ENCODE measurements at places on chromosomes 7 and 10.

- DNase-seq: no peak
Measured at GRCh38 chr10:128972036-128972405, 495.0 kb upstream of the MGMT start.

DNA sequence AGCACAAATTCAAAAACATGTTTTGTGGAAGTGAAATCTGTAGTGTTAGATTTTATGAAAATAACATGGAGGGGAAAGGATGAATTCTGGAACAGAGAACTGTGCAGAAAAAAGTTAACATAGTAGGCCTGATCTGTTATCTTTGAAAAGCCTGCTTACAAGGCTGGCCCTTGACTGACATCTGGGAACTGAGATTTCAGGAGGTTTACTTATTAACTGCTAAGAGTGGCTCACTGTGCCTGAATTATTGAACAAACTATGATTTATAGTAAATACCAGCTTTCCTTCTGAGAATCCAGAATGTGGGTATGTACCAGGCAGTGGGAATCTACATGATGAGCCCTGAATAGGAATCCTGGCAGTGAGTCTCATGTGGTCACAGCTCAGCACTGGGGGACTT is 30.5 kb downstream of the NSUN6 start:
- DNase-seq: no peak

DNA sequence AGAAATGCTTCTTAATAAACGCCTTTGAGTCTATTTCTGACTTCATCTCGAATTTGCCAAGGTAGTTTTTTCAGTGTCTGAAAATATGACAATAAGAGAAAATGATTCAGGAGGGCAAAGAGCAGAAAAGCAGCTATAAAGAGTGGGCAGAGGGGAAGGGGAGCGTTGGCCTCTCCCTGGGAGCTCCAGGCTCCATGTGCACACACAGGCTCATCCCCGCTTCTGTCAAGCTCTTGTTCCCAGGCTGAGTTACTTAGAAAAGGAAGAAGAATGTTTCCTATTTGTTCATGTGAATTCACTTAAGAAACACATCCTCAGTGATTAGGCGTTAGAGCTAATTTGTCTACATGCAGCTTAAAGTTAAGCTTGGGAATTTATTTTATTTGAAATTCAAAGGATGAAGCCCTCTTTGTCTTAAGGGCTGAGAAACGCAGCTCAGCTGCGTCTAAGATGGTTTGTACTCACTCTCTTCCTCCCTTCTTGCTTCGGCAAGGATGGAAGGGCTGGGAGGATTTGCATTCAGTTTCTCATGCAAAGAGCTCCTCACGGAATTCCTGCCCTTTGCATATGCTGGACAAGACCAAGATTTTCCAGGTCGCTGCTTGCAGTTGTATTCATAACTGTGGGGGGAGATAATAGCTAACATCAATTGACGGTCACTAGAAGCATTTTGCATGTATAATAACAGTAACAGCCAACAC is 29.0 kb upstream of the ATXN7L1 start:
- no peak for DNase-seq

DNA sequence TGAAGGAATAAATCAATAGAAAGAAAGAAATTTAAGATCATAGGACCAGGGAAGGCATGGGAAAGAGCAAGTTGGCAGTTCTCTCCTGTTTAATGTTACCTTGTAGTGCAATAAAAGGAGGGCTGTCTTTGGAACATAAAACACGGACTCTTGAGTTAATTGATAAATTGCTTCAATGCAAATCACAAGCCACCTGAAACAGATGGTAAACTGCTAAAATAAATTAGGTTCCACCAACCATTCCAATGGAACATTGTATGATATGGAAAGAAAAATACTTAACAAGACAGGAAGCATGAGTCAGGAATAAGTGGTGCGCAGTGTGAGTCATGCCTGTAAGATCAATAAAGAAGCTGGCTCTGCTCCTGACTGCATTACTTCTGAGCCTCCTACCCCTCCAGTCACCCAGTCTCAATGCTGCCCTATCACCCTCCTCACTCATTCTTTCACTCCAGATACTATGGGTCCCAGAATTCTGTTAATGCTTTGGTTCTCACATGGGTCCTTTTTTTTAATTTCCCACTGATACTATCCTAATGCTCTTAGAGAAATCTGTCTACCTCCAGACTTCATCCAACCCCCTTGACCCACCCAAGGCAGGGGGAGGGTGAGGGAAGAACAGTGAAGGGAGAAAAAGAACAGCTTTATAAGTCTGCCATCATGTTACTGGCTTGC is 78.9 kb downstream of the LRRC17 start:
- no peak for DNase-seq

DNA sequence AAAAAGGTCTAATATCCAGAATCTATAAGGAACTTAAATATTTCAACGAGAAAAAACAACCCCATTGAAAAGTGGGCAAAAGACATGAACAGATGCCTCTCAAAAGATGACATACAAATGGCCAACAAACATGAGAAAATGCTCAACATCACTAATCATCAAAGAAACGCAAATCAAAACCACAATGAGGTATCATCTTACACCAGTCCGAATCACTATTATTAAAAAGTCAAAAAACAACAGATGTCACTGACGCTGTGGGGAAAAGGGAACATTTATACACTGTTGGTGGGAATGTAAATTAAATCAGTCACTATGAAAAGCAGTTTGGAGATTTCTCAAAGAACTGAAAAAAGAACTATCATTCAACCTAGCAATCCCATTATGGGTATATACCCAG is 6.0 kb downstream of the VWDE start:
- DNase-seq: no peak

GRCh38 chr7:149804106-149804505 is 30.7 kb upstream of the ZNF467 start:
- no peak for DNase-seq

DNA sequence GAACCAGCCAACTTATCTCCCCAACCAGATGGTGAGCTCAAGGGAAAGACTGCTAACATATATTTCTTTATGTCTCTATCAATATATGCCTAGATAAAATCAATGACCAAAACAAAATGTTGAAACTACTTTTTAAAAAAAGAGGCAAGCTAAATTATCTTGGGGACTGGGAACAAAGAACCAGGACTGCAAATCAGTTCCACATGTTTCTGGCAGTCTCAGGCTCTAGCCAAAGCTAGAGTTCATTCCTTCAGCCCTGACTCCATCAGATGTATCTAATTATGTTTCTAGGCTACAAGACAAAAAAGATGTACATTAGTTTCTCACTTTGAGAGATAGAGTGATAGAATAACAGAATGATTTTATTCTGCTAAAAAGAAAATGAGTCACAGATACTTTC is 1290.3 kb upstream of the SORCS1 start:
- DNase-seq: no peak

DNA sequence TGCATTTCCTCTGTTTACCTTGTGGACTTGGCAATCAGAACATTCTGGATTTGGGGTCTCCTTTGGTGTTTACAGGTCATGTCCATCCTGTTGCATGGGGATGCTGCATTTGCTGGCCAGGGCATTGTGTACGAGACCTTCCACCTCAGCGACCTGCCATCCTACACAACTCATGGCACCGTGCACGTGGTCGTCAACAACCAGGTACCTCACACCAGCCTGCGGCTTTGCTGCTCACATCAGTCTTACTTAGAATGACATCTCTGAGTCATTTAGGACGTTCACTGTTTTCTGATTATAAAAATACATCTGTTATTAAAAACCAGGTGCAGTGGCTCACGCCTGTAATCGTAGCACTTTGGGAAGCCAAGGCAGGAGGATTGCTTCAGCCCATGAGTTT is 67.0 kb upstream of the ZMIZ2 start:
- DNase-seq: no peak

DNA sequence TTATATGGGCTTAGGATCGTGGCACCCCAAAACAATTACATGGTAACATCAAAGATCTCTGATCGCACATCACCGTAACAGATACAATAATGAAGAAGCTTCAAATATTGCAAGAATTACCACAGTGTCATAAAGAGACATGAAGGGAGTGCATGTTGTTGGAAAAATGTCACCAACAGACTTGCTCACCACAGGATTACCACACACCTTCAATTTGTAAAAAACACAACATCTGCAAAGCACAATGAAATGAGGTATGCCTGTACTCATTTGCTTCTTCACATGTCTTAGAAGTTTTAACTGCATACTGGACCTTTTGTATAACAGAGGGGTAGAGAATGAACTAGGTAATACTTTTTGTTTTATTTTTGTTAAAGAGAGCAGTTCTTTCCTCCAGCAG is 96.6 kb downstream of the TPST1 start:
- DNase-seq: no peak

DNA sequence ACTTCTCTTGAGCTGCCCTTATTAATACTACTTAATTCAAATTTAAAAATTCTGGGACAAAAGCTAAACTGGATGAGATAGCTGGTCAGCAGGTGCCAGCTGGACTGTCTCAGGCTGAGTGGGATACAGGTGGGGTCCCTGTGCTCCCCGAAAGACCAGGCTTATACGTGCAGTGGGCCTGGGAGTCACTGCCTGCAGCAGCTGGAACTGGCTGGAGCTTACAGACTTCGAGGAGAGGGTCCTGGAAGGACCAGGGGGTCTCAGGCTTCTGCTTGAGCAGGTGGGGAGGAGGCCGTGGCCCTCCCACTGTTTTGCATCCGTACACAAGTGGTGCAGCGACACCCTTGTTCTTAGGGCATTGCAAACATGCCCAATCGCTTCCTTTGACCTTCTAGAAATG is 203.7 kb downstream of the GLRX3 start:
- no peak for DNase-seq

- DNase-seq: no peak
Measured at GRCh38 chr7:94145602-94146001, 141.4 kb upstream of the BET1 start.

- no peak for DNase-seq
Measured at GRCh38 chr10:67033878-67034277, 108.0 kb downstream of the LRRTM3 start.

GRCh38 chr10:88934900-88935672 is 17.5 kb downstream of the ACTA2 start:
- DNase-seq: peak; percentile 87

DNA sequence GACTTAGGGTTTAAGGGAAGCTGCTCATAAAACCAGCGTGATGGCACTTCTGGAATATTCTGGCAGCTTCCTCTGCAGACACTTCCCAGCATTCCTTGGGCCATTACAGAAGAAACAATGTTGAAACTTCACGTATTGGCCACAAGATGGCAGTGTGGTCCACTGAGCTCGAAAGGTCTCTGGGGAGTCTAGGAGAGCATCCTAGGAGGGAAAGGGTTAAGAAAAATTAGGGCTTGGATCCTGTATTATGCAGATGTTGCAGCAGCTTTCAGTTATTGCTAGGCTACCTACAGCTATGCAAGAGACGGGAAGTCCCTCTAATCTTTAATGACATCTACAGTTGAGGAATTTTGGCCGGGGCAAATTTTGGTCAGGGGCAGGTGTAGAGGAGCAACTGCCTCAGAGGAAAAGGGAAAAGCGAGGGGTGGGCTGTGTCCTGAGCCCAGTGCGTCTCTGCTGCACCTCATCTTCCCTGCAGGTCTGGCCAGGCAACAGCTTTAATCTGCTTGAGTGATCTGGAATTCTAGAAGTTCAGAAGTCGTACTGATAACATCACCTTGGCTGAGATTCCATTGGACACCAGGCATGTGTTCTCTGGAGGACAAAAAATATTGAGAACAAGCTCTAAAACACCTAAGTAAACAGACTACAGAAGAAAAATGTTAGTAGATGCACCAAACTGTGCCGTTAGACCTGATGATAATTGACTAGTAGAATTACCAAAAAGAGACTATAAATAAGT is 220.8 kb upstream of the PRSS58 start:
- DNase-seq: peak; percentile 53

DNA sequence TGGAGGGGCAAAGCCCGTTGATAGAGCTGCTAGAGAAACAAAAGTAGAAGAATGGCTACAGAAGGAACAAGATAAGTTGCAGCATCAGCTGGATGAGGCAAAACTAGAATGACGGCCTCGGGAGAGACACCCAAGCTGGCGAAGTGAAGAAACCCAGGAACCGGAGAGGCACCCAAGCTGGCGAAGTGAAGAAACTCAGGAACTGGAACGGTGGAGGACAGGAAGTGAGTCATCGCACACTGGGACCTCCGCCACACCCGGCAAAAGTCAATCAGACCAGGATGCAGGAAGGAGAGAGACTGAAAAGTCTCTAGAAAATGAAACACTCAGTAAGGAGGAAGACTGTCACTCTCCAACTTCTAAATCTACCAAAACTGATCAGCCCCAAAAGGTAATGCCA is 133.0 kb upstream of the NEBL start:
- DNase-seq: no peak

GRCh38 chr7:83947260-83947659 is 247.3 kb downstream of the SEMA3A start:
- no peak for DNase-seq

DNA sequence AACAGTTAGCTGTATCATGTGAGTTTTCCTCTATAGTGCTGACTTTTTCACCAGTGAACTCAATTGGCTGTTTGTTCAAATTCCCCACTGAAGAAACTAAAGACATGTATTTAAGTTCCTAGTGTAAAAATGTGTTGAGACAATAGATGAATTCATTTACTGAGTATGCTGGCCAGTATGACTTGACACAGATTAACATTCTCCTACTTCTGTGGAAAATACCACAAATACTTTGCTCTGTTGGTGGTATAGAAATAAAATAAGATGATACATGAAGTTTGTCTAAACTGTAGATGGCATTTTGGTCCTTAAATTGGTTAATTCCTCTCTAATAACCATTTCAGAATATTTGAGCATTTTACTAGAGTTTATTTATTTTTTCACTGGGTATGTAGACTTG is 227.7 kb upstream of the TEX47 start:
- no peak for DNase-seq

GRCh38 chr10:77287647-77288120 is 349.9 kb downstream of the KCNMA1 start:
- no peak for DNase-seq

DNA sequence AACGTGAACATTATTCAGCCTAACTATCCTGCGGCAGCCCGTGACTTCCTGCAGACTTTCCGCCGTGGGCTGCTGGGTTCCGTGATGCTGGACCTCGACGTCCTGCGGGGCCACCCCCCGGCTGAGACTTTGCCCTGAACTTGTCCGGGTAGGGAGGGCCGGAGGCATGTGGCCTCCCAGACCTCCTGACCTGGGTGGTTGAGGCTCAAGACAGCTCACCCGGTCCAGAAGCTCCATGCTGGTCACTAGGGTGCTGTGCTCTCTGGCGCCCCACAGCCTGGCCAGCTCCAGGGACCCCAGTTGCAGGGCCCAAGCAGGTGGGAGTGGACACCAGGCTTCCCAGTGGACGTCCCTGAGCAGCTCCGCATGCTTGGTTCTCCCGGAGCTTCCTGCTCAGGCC is 4.4 kb downstream of the SPRN start:
- no peak for DNase-seq

DNA sequence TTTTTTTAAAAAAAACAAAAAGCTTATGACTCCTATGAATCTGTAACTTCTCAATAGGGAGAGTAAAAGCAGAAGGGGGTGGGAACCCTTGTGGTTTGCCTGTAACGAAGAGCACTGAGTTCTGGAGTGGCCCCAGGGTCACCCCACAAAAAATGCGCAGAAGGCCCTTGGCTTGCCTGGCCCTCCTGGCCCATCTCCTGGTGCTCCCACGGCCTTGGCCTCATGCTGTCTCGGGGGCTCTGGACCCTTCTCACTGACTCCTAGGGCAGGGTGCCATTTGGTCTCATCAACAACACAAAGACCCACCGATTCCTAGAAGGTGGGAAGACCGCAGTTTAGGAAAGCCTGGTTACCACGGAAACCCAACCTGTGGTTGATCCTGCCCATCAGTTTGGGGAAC is 40.8 kb downstream of the ZNF467 start:
- DNase-seq: no peak

- DNase-seq: no peak
Measured at GRCh38 chr7:2202361-2202761, 30.4 kb downstream of the MAD1L1 start.

GRCh38 chr10:420154-421121 is 269.0 kb downstream of the DIP2C start:
- no peak for DNase-seq

GRCh38 chr10:119346095-119346832 is 138.9 kb downstream of the GRK5 start:
- DNase-seq: no peak

Measured in activated CD8-positive, alpha-beta T cell treated with anti-CD3 and anti-CD28 coated beads, Interleukin-2, amount 10 ng/mL, durations not matched to agents 7 days and 5 days (primary cell).